ENCODE measurements at places on chromosomes 4 and X.

- no peak for DNase-seq
These were observed 38.5 kb upstream of the PRSS48 start for GRCh38 chr4:151238477-151238876.

GRCh38 chrX:88735835-88736234 lies 11.2 kb upstream of the CPXCR1 start:
- DNase-seq, result no peak

GRCh38 chr4:139972305-139972704 lies 181.7 kb downstream of the MAML3 start:
- no peak for DNase-seq

DNA sequence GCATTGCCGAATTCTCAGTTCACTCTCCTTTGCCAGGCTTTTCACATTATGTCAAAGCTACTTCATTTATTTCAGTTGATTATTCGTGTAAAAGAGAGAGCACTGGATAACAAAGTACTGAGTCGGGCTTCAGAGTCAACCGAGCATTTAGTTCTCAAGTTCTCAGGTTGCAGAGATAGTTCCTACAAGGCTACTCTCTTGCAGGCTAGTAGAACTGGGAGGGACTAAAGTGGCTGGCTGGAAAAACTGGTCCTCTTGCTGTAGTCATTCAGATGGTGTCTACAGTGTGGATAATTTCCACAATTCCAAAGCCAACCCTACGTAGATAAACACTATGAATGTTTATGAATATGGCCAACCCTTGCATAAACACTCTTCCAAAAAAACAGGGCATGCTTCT lies 4.6 kb upstream of the CCNG2 start:
- DNase-seq, result no peak

DNA sequence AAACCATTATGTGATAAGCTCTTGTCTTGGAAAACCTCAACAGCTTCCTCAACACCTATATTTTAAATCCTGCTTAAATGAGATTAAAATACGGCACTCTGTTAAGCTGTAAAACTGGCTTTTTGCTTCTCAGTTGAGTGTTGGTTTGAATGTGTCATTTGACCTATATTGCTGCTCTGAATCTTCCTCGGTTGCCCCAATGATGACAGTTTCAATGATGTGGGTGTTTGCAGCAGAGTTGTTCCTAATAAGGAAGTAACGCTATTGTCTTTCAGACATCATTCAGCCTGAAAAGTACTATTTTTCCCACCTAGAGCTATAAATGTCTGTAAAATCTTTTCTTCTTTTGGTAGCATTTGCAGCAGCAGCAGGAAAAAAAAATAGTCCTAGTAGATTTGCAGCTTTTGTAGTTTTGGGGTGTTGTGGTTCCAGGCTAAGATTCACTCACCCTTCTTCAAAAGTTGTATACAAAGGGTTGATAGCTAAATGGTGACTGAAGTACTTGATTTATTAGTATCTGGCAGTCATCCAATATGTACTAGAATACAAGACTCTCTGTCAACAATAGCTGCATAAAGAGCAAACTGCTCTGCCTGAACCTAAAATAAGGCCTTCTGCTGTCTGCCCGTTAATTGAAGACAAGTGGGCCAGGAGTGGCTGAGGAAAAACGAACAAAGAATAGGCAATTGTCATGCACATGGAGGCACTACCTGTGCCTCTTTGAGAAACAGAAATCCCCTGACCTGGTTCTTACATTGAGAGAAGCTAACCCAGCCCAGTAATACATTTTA lies 333.1 kb downstream of the IL1RAPL1 start:
- no peak for DNase-seq

- DNase-seq, result no peak
These were observed 131.9 kb downstream of the TBC1D19 start for GRCh38 chr4:26715636-26716242.

DNA sequence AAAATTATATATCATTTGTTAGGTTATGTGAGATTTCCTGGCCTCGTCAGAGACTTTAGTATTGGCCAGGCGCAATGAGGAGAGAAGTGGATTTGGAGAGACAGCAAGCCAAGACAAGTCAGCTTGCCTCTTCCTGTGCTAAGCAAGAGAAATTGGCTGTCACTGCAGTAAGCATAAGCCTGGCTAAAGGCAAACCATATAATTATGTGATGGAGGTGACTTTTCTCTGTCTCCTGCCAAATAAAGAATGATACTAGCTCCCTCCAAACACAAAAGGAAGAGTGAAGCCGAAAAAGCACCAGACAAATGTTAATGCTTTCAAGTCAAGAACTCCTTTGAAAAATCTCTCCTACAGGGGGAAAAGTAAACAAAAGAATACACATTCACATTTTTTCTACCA lies 2246.0 kb downstream of the ARAP2 start:
- DNase-seq, result no peak

- DNase-seq, result no peak
These were observed 55.5 kb upstream of the PAK3 start for GRCh38 chrX:111040377-111041017.

- DNase-seq, result no peak
These were observed 21.7 kb upstream of the TMEM33 start for GRCh38 chr4:41913509-41913908.

DNA sequence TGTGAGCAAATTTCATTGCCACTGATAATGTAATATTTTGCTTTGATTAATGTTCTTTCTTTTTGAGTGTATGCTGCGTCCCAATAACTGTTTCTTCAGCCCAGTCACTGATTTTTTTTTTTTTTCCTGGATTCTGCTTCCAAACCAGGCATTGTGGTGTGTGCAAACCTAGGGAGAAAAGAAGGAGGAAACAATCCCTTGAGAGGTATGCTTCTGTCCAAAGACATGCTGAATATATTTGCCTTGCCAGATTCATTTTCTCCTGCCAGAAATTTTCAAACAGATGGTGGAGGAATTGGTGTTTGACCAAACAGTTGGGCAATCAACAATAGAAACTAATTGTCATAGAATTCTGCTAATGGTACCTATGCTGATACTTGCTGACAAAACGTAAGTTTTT lies 753.6 kb downstream of the RPA4 start:
- DNase-seq, result no peak

- DNase-seq, result no peak
These were observed 66.0 kb upstream of the PLAC8 start for GRCh38 chr4:83180431-83180968.

DNA sequence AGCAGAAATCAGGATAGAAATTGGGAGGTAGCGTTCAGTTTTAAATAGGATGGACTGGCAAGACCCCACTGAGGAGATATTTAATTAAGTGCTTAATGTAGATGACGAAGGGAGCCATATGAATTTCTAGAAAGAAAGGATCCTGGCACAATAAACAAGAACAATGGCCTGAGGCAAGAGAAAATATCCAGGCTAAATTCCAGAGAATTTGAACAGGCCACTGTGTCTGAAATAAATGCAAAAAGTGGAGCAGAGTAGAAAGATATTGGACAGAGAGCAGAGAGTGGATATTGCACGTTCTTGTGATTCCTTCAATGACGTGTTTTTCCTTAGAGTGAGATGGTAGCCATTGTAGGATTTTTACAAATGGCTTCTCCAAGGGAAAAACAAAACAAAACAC lies 1504.8 kb downstream of the C4orf33 start:
- no peak for DNase-seq

DNA sequence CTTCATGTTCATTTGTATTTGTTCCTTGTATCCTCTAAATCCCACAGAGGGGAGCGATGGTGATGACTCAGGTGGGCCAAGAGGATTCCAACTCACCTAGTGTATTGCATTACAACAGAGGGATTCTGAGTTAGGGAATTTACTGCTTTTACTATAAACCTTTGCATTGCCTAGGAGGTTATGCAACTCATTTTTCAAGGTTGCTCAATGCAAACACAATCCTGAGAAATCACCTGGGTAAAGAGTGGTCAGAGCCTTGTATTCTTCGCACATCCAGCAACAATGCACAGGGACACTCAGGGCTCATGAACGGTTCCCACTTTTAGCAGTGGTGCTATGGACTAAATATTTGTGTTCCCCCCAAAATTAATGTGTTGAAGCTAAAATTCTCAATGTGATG lies 28.6 kb upstream of the LSM6 start:
- DNase-seq, result no peak

DNA sequence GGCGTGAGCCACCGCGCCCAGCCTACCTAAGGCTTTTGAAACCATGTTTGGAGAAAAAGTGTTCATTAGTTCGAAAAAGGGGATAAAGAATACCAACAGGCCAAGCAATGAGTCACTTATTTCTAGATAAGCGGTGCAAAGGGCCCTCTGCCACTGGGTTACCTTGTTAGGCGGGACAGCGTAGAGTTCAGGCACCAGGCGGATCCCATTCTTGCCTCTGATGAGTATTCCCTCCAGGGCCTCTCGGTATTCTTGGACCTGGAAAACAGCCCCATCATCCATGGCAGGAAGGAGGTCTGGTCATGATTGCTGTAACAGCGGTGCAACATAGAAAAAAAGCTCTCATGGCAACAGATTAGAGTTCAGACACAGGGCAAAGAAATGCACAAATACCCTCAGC lies 48.0 kb downstream of the PHKA2 start:
- DNase-seq, result no peak

DNA sequence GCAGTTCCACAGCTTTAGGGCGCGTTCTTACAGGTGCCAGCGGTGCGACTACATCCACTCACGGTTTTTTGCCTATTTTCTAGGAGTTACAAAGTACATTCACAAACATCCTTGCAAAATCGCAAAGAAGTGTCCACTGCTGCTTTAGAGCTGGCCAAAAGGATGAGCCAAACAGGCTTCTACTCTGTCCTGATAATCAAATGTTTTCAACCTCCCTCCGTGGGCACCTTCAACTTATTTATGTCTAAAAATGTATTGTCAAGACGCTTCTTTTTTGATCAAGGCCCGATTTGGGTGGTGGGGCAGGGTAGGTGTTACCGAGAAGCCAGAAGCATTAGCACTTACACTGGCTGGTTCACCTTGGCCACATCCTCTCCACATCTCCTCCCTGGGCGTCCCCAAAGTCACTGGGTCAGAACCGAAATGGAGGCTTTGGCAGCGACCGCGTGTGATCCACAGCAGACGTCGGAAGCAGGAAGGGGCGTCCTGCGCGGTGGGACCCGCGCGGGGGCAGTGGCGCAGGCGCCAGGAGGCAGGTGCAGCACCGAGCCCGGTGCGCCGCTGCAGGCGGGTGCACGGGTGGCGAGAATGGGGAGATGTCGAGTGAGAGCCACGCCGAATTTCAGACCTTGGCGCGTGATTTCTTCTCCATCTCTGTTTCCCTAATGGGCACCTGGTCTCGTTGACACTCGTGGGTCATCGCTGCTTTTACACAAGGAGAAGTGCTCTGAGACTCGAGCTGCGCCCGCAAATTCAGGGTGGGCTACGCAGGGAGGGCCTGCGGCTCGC lies 16.9 kb downstream of the NKX3-2 start:
- no peak for DNase-seq

DNA sequence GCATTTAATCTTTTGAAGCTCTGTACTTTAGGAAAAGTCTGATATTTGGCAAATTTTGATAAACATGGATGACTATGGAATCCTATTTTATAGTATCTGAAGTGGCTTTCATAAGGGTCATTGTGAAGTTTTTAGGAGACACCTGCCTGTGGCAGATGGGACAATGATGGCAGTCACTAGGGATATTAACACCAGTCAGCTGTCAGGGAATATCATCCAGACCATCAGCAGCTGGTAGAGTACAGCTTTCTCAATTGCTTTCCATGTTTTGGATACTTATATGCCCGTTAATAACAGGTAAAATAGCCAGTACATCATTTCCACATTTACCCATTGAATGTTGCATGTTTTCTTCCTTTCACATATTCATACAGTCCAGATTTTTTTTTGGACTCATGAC lies 39.1 kb downstream of the NPNT start:
- no peak for DNase-seq

DNA sequence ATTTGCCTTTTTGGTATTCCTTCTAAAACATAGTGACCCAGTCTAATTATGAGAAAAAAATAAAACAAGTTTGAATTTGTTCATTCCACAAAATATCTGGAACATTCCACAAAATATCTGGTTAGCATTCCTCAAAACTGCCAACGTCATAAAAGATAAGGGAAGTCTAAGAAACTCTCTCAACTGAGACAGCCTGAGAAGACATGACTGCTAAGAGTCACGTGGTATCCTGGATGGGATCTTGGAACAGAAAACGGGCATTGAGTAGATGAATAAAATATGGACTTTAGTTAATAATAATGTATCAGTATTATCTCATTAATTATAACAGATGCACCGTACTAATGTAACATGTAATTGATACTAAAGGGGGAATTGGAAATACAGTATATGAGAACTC lies 280.9 kb downstream of the ARAP2 start:
- no peak for DNase-seq

DNA sequence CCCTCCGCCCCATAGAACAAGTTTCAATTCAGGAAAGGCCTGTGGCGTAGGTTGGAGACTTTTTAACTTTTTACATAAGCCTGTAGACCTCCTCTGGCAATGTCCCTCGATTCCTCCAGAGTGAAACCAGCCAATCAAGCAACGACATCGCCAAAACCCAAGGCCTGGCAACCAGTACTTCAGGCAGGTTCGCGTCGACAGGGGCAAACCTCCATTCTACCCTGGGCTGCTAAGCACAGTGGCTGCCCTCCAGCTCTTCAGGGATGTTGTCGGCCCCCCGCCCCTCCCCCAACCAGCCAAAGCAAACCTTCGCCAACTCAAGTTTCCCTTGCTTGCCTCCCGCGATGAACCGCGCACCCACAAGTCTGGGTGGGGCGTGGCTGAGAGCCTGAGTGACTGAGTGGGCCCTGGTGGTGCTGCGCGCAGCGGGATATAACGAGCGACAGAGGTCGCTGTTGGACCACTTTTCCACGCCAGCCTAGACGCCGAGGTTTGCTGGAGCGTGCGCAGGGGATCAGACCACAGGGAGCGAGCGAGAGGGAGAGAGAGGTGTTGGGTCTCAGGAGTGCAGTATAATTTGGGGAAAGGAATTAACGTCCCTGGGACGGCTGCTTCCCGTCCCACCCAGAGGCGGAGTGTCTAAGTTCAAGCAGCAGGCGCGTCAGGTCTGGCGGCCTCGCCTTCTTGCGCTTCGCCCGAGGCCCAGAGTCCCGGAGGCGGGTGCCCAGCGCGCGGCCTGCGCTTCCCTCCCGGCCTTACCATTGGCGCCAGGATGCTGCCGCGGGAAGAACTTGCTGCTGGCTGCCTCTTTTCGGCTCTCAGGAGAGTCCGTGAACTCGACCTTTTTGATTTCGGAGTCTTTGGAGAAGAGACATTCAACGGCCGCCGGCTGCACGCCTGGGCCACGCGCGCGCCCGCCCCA lies 9.0 kb upstream of the PITX2 start:
- no peak for DNase-seq

DNA sequence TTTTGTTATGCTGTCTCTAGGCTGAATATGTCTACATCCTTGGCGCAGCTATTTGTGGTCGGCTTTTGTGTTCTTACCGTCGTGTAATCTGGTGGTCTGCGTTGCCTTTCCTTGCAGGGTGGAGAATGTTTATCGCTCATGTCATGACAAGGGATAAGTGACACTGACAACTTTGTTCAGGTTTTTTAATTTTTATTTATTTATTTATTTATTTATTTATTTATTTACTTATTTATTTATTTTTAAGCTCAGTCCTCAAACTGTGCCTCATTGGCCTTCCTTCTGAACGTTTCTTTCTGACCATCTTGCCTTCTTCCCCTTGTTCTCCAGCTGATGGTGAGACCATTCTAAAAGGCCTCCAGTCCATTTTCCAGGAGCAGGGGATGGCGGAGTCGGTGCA lies 26.4 kb downstream of the SMS start:
- DNase-seq, result no peak

Measured in stimulated activated CD8-positive, alpha-beta memory T cell treated with anti-CD3 and anti-CD28 coated beads, Interleukin-15, amount 100 ng/mL, for 4 hours (primary cell).